ENCODE measurements at places on chromosomes 6 and 20. TPM values are rescaled to one million over a fixed set of nuclear protein-coding genes. Genes with fewer than 3 reads are reported as not detected.

ARID1B gene
- total RNA-seq, result 55.0 TPM

GFOD1 gene
- 3.6 TPM for total RNA-seq

SALL4 gene
- total RNA-seq, result 3.5 TPM

FKBP1C gene
- total RNA-seq, result 1.1 TPM

C6orf118 gene
- total RNA-seq, result not detected

SLC22A1 gene
- 1.2 TPM for total RNA-seq

DACT2 gene
- total RNA-seq, result not detected

IMPG1 gene
- total RNA-seq, result not detected

GRCh38 chr6:84512391-84512790 lies 252.0 kb downstream of the TBX18 start:
- no peak for DNase-seq
- H3K4me1 ChIP-seq, result peaks cover 48% of the 10 kb centered on the region
- H3K36me3 ChIP-seq, result no peaks in the 10 kb centered on the region
- no peak overlapping the region for H3K4me3 ChIP-seq
- H3K27me3 ChIP-seq, result no peaks in the 10 kb centered on the region
- H3K27ac ChIP-seq, result no peak overlapping the region

DNA sequence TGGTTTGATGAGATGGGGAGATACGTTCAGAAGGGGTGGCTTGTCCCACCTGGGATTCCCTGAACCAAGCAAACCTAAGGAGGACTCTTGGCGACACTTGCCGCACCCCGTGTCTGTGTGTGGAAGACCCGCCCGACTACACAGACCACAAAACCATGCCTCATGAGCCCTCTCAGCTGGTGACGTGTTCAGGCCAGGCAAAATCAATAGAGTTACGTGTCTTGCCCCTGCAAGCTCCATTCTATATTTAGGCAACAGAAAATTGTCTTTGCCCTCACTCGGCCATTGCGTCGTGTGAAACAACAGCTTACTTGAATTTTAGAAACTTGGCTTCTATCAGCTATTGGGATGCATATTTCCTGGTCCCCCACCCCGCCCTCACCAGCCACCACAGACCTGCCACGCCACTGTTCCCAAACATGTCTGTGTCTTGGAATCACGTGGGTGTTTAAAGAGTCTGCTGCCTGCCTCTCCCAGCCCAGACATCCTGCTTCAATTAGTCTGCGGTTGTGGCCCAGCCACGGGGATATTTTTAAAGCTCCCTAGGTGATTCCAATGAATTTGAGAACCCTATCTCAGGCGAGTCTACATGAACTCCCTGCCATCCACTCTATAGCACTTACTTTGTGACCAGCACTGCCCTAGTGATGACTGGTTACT lies 279.2 kb upstream of the EXOC2 start:
- peak overlapping the region; percentile 10 for H3K4me3 ChIP-seq
- no peaks in the 10 kb centered on the region for H3K4me1 ChIP-seq
- no peak overlapping the region for H3K27ac ChIP-seq
- peak; percentile 9 for DNase-seq
- no peaks in the 10 kb centered on the region for H3K27me3 ChIP-seq
- no peaks in the 10 kb centered on the region for H3K36me3 ChIP-seq

DNA sequence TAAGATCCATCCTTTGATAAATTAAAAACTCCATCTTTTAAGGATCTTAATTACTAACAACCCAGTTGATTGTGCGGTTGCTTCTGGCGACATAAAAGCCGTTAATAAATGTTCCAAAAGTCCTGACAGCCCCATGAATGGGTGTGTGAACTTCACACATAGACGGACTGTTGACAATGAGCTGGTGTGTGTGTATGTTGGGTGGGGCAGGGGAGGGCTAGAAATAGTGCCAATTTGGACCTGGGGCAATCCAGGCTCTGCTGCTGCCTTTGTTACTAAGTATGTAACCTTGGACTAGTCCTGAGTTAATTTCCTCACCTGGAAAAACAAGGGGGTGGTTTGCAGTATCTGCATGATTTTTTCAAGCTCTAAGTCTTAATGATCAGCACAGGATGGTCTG lies 4.2 kb downstream of the MAS1 start:
- no peak overlapping the region for H3K27ac ChIP-seq
- H3K27me3 ChIP-seq, result peaks cover 36% of the 10 kb centered on the region
- peaks cover 11% of the 10 kb centered on the region for H3K4me1 ChIP-seq
- no peaks in the 10 kb centered on the region for H3K36me3 ChIP-seq
- no peak for DNase-seq
- H3K4me3 ChIP-seq, result no peak overlapping the region

GRCh38 chr6:117976030-117976651 lies 69.1 kb downstream of the SLC35F1 start:
- no peak for DNase-seq
- no peaks in the 10 kb centered on the region for H3K4me1 ChIP-seq
- no peaks in the 10 kb centered on the region for H3K27me3 ChIP-seq
- H3K36me3 ChIP-seq, result no peaks in the 10 kb centered on the region
- H3K27ac ChIP-seq, result no peak overlapping the region

DNA sequence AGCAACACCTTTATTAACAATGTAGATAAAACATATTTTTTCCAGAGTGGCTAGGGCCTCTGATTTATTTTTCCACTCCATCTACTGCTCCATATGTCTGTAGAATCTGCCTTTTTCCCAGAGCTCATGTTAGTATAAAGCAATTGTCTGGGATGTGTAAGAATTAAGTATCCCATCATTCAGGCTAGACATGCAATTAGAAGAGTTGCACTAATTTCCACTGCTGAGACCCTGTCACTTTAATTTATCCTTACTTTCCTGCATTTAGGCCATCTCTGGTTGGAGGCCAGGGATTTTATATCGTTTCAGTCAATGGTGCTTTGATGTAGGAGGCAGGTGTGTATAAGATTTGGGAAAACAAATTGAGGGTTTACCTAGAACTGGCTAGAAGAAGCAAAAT lies 286.1 kb upstream of the POU3F2 start:
- no peaks in the 10 kb centered on the region for H3K36me3 ChIP-seq
- DNase-seq, result no peak
- no peaks in the 10 kb centered on the region for H3K27me3 ChIP-seq
- H3K4me3 ChIP-seq, result no peak overlapping the region

- DNase-seq, result no peak
- peaks cover 10% of the 10 kb centered on the region for H3K4me1 ChIP-seq
- H3K36me3 ChIP-seq, result no peaks in the 10 kb centered on the region
- H3K27me3 ChIP-seq, result no peaks in the 10 kb centered on the region
- H3K27ac ChIP-seq, result no peak overlapping the region
- H3K4me3 ChIP-seq, result no peak overlapping the region
These were observed 18.8 kb downstream of the MAP3K5 start for GRCh38 chr6:136773473-136773796.

- peaks cover 38% of the 10 kb centered on the region for H3K36me3 ChIP-seq
- no peaks in the 10 kb centered on the region for H3K4me1 ChIP-seq
- DNase-seq, result peak; percentile 86
- no peak overlapping the region for H3K27ac ChIP-seq
- no peaks in the 10 kb centered on the region for H3K27me3 ChIP-seq
- H3K4me3 ChIP-seq, result no peak overlapping the region
These were observed 101.0 kb upstream of the MPC1 start for GRCh38 chr6:166483573-166484250.

DNA sequence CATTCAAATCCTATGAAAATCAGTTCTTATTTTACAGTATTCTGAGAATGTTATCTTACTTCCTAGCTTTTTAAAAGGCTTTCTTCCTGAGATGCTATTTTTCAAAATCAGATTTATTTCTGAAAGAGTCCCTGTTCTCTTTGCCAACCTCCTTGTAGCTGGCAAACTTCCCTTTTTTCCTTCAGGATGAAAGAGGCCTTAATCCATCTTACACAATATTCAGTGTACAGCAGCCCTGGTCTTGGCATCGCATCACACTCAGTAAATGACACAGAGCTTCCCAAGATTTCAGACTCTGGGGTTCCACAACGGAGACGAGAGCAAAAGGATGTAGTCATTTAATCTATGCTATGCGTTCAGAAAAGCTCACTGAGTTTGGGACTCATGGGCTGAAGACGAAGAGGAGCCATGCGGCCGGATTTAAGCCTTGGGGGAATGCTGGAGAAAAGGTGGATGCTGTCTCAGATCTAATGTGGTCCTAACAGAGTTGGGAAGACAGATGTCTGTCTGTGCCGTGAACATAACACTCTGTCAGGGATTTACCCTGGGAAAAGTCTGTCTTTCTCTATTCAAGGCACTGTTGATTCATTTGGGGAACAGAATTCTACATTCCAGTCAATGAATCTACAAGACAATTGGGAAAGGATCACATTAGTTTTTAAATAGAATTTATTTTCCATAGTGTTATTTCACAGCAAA lies 616.4 kb upstream of the AGPAT4 start:
- no peaks in the 10 kb centered on the region for H3K4me1 ChIP-seq
- no peaks in the 10 kb centered on the region for H3K27me3 ChIP-seq
- H3K4me3 ChIP-seq, result no peak overlapping the region
- DNase-seq, result no peak

GRCh38 chr6:136753624-136754023 lies 38.7 kb downstream of the MAP3K5 start:
- H3K27ac ChIP-seq, result no peak overlapping the region
- no peak for DNase-seq
- no peak overlapping the region for H3K4me3 ChIP-seq
- H3K27me3 ChIP-seq, result no peaks in the 10 kb centered on the region

- no peak overlapping the region for H3K27ac ChIP-seq
- no peak for DNase-seq
- H3K4me1 ChIP-seq, result peaks cover 8% of the 10 kb centered on the region
- no peaks in the 10 kb centered on the region for H3K27me3 ChIP-seq
These were observed 78.0 kb upstream of the NHSL1 start for GRCh38 chr6:138577151-138577915.

DNA sequence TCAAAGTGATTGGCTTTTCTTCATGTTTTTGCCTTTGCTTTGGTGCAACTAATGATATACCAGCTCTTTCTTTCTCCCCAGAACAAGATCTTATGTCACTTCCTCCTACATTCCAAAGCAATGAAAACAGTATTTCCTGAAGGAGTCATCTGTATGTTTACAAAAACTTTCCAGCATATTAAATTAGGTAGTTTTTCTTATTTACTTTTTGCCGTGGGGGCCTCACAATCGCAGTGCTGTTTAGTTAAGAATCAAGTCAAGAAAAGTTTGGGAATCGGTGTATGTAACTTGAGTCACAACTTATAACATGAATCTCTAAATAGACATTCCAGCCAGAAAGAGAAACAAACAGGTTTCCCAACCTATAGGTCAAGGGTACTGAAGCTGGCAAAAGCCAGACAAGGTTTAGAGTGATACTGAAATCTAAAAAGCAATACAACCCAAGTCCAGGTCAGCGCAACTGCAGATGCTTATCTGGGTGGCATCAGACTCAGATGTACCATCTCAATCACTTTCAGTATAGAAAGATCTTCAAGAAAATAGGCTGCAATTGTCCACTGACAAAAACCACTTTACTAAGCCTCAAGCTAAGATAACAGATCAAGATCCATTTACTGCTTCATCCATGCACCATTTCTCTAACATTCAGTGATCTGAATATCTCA lies 63.6 kb downstream of the IPCEF1 start:
- H3K4me1 ChIP-seq, result peaks cover 12% of the 10 kb centered on the region
- H3K4me3 ChIP-seq, result peak overlapping the region; percentile 43
- no peaks in the 10 kb centered on the region for H3K27me3 ChIP-seq
- DNase-seq, result peak; percentile 77
- H3K27ac ChIP-seq, result peak overlapping the region; percentile 12

GRCh38 chr6:94350833-94351232 lies 931.5 kb upstream of the EPHA7 start:
- no peaks in the 10 kb centered on the region for H3K4me1 ChIP-seq
- H3K27ac ChIP-seq, result no peak overlapping the region
- H3K36me3 ChIP-seq, result no peaks in the 10 kb centered on the region
- no peaks in the 10 kb centered on the region for H3K27me3 ChIP-seq
- no peak overlapping the region for H3K4me3 ChIP-seq

GRCh38 chr20:17971300-17972013 lies 2.6 kb downstream of the MGME1 start:
- DNase-seq, result peak; percentile 89
- peaks cover 4% of the 10 kb centered on the region for H3K36me3 ChIP-seq
- H3K4me3 ChIP-seq, result peak overlapping the region; percentile 84
- no peaks in the 10 kb centered on the region for H3K27me3 ChIP-seq

DNA sequence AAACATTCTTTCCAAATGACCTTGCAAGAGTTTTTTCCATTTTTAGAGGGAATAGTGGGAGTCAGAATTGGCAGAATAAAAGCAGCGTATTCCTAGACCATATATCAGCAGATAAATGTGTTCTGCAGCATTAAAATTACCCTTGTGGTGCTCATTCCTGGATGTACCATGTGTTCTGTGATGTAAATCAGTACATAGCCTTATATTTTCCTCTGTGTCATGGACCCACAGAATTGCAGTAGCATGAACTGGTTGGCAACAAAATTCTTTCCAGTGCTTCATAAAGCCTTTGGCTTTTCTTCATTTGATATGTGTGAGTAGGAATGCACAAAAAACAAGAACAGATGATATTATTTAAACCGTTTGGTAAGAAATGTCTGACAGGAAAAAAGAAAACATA lies 32.5 kb downstream of the ANKEF1 start:
- H3K36me3 ChIP-seq, result no peaks in the 10 kb centered on the region
- H3K4me3 ChIP-seq, result no peak overlapping the region
- H3K27me3 ChIP-seq, result peaks cover 4% of the 10 kb centered on the region
- H3K27ac ChIP-seq, result no peak overlapping the region
- no peaks in the 10 kb centered on the region for H3K4me1 ChIP-seq
- peak; percentile 0 for DNase-seq

DNA sequence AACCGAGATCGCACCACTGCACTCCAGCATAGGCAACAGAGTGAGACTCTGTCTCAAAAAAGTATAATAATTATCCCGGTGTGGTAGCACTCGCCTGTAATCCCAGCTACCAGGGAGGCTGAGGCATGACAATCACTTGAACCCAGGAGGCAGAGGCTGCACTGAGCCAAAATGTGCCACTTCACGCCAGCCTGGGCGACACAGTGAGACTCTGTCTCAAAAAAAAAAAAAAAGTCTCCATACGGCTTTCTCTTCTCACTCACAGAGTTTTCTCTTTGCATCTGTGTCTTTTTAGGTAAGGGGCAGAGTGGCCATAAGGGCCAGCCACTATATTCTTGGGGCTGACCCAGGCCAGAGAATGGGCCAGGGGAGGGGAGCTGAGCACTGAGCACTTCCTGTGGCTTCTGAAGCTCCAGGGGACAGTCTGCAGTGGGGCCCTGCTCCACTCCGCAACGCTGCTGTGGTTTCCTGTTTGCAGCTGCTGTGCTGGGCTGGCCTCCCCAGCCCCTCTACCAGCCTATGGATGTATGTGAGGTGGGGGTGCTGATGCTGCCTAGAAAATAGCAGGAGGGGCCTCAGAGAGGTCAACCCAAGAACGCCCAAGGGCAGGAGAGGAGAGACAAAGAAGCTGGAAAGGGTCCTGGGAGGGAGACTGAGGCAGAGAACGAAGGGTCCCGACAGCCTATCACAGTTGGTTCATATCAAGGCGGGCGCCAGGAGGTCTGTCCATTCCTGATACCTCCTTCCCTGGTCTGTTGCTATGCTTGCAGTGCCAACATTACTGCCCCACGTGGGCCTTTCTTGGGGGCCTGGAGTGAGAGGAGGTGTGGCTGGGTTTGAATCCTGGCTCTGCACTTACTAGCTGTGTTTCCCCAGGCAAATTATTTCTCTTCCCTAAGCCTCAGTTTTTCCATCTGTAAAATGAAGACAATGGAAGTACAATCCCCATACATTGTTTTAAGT lies 16.0 kb downstream of the SLA2 start:
- H3K4me1 ChIP-seq, result no peaks in the 10 kb centered on the region
- no peak overlapping the region for H3K27ac ChIP-seq
- DNase-seq, result no peak
- H3K4me3 ChIP-seq, result no peak overlapping the region
- H3K36me3 ChIP-seq, result no peaks in the 10 kb centered on the region
